Panc1 (cell line): ENCODE measurements at places on chromosomes 11 and 22. TPM values are rescaled to one million over a fixed set of nuclear protein-coding genes. Genes with fewer than 3 reads are reported as not detected.

Gene PELI3
- 9.1 TPM for total RNA-seq

Gene PAX6
- 0.49 TPM for total RNA-seq

Gene SLC5A1
- 0.03 TPM for total RNA-seq

Gene SFI1
- 29.9 TPM for total RNA-seq

Gene CALCA
- not detected for total RNA-seq
